CD4-positive, alpha-beta T cell treated with Interleukin-2 at 100 ng/mL for 4 hours (primary cell): ENCODE measurements at places on chromosomes 13 and 19.

DNA sequence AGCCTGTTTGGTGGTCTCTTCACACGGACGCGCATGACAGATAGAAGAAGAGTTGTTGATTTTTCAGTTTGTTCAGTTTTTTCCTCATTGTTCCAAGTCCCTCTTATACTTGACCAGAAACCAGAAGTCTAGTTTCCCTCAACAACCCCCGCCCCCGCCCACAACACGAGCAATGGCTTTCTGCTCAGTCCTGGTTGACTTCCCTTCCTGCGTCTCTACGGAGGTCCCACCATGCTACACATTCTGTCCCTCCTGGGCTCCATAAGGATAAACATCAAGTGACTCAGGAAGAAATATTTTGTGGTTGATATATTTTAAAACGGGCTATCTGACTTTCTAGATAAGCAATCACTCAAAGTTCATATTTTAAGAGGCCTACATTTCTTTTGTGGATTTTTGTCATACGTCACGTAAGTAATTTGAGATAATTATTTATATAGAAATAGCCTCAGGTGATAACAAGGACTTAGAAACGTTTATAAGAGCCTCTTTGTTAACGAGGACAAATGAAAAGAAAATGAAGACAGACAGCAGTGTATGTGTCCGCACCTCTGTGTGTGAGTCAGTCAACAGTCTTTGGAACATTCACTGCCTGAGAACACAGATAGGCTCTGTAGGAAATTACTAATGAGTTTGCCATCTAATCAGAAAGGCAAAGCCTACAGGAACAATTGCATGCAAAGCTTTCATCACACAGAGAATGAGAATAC is 214.4 kb downstream of the RAP2A start:
- DNase-seq: no peak

DNA sequence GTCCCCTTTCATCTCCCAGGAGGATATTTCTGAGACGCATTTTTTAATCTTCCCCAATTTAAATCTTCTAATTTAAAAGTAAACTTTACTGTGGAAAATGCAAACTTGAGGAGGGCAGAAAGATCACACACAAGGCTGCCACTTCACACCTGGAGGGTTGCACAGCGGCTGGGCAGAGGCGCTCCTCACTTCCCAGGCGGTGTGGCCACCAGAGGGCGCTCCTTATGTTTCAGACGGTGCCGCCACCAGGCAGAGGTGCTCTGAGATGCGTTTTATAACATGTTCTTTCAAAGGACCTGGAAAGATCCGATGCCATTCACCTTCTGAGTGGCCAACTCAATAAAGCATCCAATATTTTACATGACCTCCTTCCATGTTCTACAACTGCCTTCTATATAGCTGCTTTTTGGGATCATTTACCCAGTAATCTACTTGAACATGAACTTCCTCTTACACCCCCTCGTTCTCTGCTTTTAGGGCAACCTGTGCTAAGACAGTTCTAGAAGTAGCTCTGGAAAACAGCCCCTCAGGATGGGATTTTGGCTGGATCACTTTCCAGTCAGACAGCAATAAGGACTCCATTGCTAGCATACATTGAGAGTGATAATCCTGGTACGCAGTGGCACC is 14.8 kb upstream of the MTUS2 start:
- peak; percentile 4 for DNase-seq

- DNase-seq: no peak
Measured at GRCh38 chr19:37079238-37079637, 1.0 kb downstream of the ZNF420 start.

DNA sequence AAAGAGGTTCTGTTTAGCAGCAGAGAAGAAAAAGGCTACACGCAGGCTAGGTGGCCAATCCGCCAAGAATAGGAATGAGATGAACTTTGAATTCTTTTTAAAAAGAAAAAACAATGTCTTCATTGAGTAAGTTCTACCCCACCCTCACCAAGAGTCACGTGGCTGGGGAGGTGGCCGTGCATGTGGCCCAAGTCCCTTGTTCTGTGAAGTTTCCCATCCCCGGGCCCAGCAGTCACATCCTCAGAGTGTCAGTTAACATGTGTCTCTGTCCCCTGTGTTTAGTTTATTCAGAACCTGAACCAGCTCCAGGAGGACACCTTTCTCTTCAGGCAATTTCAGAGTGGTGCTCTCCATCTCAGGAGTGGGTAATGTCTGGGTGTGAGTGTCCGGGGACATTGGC is 57.1 kb upstream of the MCF2L start:
- DNase-seq: no peak

- DNase-seq: no peak
Measured at GRCh38 chr13:49749848-49750247, 42.6 kb downstream of the KPNA3 start.

- DNase-seq: no peak
Measured at GRCh38 chr13:111460548-111461444, 140.4 kb downstream of the TEX29 start.

- DNase-seq: no peak
Measured at GRCh38 chr13:73991384-73991783, 142.8 kb downstream of the KLF12 start.

DNA sequence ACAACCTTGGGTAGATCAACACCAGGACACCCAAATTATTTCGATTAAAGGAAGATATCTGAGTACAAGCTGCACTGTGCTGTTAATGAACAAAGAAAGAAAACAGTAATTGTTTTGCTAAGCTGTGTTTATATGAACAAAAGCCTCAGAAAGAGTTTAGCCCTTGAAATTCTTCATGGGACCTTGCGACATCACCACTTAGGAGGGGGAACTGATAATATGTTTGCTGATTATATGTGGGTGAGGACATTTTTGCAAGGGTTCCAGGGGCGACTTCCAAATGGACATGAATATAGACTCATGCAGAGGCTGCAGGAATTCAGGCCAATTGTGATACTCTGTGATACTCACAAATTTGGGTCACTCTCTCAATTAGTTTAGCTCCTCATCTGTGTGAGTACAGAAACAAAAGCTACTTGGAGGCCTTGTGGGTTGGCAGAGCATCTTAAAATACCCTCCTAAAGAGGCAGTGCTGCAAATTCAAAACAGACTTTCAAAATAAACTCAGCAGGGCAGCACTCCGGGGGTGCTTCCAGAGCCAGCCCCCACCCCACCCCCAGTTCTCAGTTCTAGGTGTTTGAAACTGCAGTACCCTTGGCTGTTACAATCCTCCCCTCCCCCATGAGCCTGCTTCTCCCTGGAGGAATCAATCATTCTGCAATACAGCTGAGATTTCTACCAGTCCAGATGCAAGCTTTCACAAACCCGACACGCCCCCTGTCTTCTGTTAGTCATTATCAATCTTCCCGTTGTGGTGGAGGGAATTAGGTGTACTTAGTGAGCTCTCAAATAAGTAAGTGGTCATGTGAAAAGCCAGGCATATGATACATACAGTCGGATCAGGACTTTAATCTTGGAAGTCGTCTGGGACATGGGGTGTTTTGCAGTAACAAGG is 97.0 kb upstream of the MBNL2 start:
- no peak for DNase-seq
